Thyroid gland (tissue), 4 donors: ENCODE measurements at places on chromosomes 7 and 10.

GRCh38 chr10:69803809-69804208 lies 2.1 kb downstream of the COL13A1 start:
- no peak for DNase-seq

DNA sequence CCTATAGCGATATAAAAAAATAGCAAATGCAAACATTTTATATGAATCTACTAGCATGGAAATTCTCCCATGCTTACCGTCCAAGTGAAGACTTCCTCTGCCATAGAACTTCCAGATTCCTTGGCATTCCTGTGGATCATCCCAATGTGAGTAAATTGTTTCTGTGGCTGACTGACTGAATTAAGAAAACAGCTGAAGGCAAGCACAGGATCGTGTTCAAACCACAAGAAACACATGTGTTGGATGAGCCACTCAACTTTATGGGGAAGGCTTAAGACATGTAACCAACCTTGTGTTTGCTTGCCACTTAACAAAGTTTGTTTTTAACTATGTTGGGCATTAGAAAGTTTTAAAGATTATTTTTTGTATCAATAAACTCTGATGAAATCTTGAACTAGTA lies 2.6 kb upstream of the MYPN start:
- DNase-seq: no peak

DNA sequence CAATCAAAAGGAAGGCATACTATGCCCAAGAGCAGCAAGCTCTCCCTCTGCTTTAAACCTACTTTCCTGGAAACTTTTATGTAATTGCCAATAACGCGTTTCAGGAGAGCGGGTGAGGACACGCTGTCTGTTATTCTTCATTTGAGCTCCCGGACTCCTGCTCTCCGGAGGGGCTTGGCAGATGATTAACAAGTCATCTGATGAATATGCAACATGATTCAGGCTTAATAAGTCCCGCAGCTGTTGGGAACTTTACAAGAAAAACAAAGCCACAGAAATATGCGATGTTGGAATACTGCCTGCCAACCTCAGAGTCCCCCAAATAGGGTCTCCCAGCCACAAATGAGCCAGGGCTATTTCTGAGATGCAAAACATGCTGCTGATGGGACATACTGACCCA lies 348.0 kb downstream of the GPAM start:
- DNase-seq: no peak

DNA sequence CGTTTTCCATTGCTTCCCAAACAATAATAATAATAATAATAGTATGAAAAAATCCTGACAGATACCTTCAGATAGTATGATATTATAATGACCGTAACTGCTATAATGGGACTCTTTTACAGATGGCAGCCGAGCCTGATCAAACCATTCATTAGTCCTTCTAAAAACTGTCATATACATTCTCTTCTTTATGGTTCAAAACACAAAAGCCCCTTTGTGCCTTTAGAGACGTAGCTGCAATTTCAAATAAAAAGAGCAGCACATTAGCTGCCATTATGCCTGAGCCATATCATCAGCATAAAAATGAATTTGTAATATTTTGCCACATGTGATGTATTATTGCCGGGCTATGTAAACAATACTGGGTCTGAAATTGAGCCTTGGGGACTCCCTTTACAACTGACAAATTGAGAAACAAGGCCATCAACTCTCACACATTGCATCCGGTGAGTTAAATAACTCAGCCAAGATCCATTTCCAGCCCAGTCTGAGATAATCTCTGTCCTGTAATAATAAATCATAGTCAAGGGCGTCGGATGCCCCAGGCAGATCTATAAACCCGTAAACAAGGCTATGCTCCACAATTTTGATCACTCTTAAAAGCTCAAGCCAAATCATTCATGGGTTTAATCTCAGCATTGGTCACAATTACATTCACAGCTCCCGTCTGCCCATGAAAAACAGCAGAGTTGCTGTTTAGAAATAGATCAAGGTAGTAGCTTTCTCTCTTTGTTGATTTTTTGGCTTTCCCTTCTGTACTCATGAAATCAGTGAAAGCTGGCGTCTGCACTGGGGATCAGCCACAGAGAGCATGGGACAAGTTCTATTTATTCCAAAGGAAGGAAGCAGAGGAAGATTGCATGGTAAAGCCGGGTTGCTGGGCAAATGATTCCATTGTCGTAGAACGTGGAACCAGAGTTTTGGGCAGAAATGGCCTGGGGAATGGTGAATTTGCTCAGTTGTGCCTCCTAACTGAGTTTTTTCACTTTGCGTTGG lies 150.1 kb upstream of the BMPER start:
- DNase-seq: peak; percentile 13

DNA sequence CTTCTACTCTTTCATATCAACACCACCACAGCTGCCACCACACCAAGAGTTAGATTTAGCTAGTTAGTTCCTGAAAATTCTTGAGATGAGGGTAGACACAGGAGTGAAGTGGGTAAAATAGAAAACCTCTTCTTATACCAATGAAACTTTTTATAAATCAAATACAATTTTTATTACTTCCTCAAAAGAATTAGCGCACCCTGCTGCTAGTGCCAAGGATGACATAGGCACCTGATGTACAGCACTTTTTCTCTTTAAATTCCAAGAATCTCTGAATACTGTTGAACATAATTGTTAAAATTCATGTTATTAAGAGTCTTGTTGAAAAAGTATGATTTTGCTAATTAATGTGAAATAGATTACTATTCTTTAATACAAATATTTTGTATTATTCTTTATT lies 11.4 kb downstream of the ZWINT start:
- DNase-seq: no peak

DNA sequence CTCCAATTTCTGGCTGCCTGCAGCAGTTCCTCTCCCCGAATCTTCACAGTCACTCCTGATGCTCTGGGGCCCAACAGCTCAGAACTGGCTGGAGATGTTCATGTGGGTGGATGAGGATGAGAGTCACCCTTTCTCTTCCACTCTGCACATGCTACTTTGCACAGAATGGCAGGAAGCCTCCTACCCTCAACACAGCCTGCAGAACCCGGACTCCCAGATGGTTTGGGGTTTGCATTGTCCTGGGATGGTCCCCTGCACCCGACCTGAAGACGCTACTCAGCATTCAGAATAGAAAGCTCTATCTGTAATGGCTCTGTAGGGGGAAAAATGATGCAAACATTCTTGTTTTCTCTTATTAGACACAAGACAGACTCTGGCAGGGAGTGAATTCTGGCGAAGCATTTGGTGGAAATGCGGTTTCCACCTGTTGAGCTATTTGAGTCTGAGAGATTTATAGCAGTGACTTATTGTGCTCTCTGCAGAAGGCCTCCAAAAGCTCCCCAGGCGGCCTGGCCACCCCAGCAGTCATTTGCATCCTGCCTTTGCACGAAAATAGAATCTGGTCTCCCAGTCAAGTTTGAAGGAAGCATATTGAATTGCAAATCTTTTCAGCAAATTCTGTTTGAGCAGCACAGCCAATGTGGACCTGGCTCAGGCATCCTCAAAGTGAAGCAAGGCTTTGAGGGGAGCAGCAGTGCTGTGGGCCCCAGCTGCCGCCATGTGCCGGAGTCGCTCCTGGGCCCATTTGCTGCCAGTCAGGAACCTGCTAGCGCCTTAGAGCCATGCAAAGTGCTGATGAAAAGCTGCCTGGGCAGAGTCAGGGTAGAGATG lies 309.3 kb downstream of the TCERG1L start:
- no peak for DNase-seq

DNA sequence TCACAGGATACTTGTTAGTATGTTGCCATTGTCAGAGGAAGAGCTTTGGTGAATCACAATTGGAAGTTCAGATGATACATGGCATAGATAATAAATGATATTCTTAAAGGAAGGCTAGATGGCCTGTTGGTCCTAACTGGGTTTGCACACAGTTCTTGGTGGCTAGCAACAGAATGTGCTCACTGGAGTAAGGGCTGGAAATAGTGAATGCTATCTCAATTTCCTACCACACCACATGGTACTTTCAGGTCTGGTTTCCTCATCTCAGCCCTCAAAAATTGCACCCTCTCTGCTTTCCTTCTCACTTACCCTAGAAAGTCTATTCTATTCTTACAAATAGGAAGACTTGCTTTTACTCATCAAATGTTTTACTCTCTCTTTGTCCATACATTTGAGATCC lies 622.5 kb downstream of the ANKRD7 start:
- no peak for DNase-seq

DNA sequence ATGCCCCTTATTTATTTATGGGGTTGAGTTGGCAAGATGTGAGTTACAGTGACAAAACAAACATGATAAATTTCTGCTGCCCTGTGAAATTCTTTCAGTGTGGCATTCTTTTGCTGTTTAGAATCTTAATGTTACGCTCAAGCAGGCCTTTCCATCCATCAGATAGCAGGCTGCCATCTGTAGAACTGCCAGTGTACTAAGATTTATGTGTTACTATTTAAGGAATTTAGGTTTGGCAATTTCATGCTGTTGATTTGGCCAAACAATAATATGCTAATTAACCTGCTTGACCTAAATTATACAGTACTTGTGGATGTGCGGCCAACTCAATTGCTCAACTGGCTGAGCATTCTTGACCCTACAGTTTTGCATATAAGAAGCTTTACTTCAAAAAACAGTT lies 477.7 kb upstream of the TPK1 start:
- no peak for DNase-seq

GRCh38 chr10:124732931-124733570 lies 11.1 kb downstream of the FAM53B start:
- peak; percentile 97 for DNase-seq

DNA sequence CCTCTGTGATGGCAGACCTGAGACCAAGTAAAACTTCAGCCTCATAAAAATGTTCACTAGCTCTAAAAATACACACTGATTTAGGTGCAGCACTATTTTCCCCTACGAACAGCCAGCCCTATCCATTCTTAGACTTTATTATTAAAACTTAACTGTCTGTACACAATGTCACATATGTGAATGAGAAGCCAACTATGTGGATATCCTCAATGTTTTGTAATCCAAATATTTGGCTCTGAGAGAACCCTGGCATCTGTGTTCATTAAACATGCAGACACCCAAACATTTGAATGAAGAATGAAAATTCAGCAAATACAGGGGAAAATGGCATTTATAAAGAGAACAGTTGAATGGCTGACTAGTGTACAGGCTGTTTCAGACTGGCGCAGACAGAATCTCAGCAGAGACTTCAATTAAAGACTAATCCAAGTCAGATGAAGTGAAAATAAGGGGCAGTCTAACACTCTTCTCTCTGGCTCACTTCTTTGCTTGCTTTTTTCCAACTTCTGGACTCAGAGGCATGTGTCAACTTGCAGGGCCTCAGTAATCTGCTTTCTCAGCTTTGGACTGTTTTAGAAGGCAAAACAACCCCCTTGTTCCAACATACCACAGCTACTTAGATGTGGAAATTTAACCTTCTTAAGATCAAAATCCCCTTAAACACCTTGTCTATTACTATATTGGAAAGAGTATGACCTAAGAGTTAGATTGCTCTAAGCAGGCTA lies 47.4 kb upstream of the FAM180A start:
- no peak for DNase-seq

DNA sequence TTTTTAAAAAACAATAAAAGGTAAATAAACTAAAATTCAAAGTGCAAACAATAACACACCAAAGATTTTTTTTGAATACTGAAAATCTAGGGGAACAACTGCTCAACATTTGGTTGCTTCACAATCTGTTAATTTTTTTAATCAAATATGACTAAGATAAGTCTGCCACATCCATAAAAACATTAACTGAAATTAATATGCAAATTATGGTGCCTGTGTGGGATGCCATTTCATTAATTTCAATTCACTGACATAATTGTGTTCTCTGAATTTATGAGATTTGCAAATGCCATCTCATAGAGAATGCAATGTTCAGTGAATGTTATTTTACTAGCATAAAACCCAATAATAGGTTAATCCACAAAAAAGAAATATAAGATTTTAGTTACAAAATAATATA lies 233.8 kb downstream of the LRRN3 start:
- no peak for DNase-seq

DNA sequence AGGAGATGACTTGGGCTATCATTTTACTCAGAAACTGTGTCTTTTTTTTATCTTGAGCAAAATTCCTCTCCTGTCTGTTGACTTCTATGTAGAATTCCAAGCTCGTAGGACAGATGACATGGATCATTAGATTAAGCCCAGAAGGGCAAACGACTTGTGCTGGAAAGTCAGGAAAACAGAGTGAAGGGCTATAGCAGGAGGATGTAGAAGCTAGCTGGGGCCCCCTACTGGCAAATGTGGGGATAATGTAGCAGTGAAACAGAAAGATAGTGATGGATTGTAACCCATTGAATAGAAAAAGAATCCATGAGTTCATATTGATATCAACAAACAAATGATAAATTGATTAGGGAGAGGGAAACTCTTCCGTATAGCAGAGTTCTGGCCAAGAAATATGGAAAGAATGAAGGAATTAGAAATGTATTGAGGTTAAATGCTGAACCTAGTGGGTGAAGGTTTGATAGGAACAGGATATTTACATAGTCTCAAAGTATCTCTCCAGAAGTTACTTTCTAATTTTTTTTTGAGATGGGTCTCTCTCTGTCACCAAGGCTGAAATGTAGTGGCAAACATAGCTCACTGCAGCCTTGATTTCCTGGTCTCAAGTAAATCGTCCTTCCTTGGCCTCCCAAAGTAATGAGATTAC lies 103.6 kb downstream of the LYZL1 start:
- DNase-seq: peak; percentile 38

DNA sequence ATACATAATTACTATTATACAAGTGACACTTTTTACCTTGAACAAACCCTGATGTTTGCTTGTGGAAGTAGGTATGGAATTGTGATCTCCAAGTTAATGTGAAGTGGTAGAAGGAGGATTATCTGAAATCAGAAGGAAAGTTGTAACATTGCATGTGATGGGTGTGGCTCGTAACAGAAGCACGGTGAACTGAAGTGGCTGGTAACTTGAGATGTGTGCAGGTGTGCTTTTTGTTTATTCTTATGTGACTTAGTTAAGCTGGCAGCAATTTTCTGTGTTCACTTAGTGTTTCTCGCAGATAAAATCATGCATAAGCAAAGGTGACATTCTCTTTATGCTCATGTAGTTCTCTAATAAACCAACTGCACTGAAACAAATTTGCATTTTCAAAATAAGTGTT lies 82.3 kb downstream of the ZEB1 start:
- peak; percentile 23 for DNase-seq

GRCh38 chr10:124378881-124379471 lies 39.7 kb downstream of the OAT start:
- DNase-seq: no peak

- DNase-seq: no peak
Measured at GRCh38 chr7:35370687-35371086, 116.8 kb upstream of the TBX20 start.

- DNase-seq: peak; percentile 17
Measured at GRCh38 chr7:51187941-51188340, 128.7 kb downstream of the COBL start.

DNA sequence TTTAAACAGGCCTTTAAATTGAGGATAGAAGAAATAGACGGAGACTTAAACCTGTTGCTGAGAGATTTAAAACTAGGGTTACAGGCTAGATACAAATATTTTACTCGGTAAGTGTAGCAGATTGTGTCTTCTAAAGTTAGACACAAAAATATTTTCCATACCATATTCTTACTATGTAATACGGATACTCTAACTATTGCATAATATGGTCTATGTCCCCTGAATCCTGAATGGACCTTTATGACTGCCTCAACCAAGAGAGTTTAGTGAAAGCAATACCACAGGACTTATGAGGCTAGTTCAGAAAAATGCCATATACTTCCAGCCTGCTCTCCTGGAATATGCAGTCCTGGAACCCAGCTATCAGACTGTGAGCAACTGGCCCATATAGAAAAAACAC lies 13.4 kb upstream of the TES start:
- DNase-seq: no peak

- peak; percentile 74 for DNase-seq
Measured at GRCh38 chr10:11165591-11166543, 148.2 kb downstream of the CELF2 start.
